ENCODE measurements at places on chromosomes 3 and 15. TPM values are rescaled to one million over a fixed set of nuclear protein-coding genes. Genes with fewer than 3 reads are reported as not detected.

DNA sequence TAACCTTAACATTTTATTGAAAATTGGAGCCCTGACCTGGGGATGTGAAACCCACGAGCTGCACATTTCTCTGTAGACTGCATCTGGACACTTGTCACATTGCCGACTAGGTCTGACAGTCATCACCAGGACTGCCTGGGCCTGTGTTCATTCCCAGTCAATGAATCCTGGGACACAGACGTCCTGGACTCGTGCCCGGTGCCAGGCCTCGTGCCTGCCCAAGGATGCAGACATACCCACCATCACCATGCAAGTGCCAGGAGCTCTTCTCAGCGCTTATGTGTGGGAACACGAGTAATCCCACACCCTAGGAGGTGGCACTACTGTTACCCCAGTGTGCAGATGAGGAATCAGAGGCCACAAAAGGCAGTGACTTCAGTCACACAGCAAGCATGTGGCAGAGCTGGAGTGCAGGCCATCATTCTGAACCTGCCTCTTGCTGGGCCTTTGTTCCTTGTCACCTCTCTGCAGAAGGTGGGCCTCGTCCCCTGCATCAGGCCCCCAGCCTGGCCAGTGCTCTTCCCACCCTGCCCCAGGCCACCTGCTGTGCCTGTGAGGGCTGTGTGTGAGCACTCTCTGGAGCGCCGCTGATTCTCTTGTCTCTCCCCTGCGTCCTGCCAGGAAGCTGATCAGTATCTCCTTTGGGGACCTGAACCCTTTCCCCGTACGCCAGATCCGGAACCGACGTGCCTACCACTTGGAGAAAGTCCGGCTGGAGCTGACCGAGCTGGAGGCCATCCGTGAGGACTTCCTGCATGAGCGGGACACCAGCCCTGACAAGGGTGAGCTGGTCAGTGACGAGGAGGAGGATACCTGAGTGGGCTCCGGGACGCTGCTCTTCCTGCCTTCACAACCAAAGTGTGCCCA, 58.5 kb downstream of the ADAMTS7 start:
- no peak for DNase-seq

ERICH6 gene
- not detected for total RNA-seq

CRABP1 gene
- 21.6 TPM for total RNA-seq

GRCh38 chr15:69887009-69887408, 210.7 kb downstream of the TLE3 start:
- DNase-seq: no peak

SNX33 gene
- 14.5 TPM for total RNA-seq

ATP10A gene
- total RNA-seq: 6.5 TPM

GRCh38 chr3:7249493-7250076, 388.7 kb downstream of the GRM7 start:
- no peak for DNase-seq

GRCh38 chr3:191492601-191493000, 31.6 kb downstream of the PYDC2 start:
- no peak for DNase-seq

- DNase-seq: no peak
These were observed 332.5 kb upstream of the SEMA6D start for GRCh38 chr15:47384776-47385175.

GRCh38 chr3:48756640-48757039, 39.6 kb upstream of the IP6K2 start:
- no peak for DNase-seq

DNA sequence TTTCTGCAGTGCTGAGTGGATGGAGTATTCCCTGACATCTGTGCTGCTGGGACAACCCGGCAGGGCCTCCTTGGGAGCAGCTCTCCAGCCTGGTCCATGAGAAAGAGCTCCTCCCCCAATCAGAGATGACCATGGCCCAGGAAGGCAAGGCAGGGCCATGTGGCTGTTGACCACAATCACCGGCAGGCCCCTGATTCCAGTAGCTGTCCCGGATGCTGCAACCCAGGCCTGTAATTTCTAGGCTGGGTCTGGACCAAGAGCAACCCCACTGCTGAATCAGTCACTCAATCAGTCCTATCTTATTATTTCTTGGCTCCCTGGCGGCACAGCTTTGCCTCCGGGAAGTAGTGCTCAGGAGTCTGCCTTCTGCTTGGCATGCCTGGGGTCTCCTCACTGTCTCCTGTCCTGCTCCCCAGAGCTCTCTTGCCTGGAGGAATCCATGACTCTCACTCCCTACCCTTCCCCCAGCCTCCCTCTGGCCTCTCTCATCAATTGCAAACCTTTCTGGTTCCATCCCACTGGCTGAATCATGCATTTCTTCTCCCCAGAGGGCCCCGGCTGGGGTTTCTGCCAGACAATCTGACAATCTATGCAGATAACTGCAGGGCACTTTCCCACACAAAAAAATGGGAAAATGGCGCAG, 32.6 kb upstream of the ITGA11 start:
- DNase-seq: no peak

- no peak for DNase-seq
These were observed 11.1 kb downstream of the ZBTB38 start for GRCh38 chr3:141379250-141379966.

GRCh38 chr3:4471907-4472306, 4.8 kb upstream of the SUMF1 start:
- no peak for DNase-seq

DNA sequence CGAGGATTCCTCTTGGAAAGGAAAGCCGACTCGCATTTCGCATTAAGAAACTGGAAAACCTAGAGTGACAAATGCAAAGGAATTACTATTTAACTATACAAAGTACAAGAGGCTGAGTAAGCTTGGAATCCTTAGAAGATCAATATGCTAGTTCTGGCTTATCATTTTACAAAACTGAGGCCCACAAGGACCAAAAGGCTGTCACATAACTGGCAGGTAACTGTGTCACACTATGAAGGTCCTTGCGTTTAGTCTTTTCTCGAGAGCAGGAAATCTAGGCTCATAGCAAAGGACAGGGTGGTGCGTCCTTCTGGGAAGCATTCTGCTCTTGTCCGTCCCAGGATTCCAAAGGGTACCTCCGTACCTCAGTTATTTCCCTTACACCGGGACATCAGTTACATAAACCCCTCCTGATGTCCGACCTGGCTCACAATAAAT, 629 bp downstream of the RPL24 start:
- no peak for DNase-seq

- DNase-seq: no peak
These were observed 17.5 kb downstream of the CCR4 start for GRCh38 chr3:32968920-32969389.

GRCh38 chr15:90819390-90819789, 49.0 kb upstream of the FURIN start:
- no peak for DNase-seq

RAB43 gene
- total RNA-seq: 10.4 TPM

ST3GAL6 gene
- 11.6 TPM for total RNA-seq

PLA2G4D gene
- total RNA-seq: not detected

GRCh38 chr3:184827572-184827971, 15.6 kb downstream of the VPS8 start:
- no peak for DNase-seq

HTR3E gene
- total RNA-seq: not detected

DNA sequence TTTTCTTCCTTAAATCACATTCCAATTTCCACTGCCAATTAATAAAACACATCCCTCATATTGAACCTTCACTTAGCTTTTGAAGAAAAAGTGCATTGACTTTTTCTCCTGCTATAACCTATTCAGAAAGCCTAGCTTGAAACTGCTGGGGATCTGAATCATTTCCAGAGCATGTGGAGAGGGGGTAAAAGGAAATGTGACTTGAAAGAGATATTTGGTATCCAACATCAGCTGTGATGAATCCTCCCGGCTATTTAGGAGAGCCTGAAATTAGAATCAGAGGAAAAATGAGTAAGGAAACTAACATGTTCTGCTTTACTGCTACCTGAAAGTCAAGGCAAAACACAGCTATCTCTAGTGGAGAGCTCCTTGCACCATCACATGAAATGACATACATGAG, 2.6 kb upstream of the GNB5 start:
- no peak for DNase-seq

DNA sequence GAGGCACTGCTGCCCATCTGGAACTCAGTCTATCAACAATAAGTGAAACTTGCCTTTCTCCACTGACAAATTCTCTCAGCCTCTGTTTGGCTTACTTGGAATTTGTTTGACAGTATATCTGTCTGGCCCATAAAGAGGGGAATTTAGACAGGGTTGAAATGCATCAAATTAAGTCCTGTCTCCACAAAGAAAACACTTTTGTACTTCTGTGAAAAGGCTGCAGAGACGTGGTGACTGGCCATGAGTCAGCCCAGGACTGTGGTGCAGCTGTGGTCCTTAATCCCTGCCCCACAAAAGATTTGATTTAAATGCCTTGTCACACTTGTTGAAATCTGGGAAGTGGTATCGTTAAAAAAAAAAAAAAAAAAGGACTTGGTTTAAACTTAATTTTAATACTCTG, 47.5 kb downstream of the RYR3 start:
- DNase-seq: peak; percentile 83

TRH gene
- 0.62 TPM for total RNA-seq

- no peak for DNase-seq
These were observed 109.8 kb downstream of the IL12A start for GRCh38 chr3:160098261-160098908.

- DNase-seq: no peak
These were observed 152.6 kb downstream of the SCAPER start for GRCh38 chr15:76752549-76752948.

DNA sequence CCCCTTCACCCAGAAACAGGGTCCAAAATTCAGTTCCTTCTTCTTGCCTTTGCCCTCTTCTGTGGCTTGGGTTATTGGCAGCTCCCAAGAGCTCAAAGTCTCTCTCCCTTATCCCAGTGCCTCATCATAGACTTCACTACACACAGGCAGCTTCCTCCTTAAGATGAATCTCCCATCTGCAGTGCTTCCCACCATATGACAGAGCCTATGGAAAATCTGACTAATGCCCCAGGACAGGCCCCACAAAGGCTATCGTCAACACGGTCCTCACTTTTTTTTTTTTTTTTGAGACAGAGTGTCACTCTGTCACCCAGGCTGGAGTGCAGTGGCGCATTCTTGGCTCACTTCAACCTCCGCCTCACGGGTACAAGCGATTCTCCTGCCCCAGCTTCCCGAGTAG, 194.1 kb downstream of the MEX3B start:
- no peak for DNase-seq

- DNase-seq: peak; percentile 20
These were observed 68.6 kb downstream of the ZNF621 start for GRCh38 chr3:40593351-40593750.

Data from tongue (tissue), 3 donors.